ENCODE measurements at places on chromosomes 12 and 14. TPM values are rescaled to one million over a fixed set of nuclear protein-coding genes. Genes with fewer than 3 reads are reported as not detected.

GRCh38 chr12:29662734-29663323 is 120.9 kb downstream of the TMTC1 start:
- no peak for DNase-seq

The ZDHHC22 gene
- total RNA-seq: 0.09 TPM

DNA sequence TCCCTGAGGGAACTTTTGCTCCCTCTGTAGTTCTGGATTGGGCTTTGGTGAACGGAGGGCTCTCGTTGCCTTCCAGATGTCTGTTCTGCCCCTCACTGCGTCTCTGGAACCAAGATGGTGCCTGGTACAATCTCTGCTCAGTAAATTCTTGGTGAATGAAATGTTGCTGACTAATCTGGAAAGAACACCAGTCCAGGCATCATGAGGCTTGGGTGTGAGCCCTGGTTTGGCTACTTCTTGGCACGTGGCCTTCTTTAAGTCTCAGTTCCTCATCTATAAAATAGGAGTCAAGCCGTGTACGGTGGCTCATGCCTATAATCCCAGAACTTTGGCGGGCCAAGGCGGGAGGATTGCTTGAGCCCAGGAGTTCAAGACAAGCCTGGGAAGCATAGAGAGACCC is 4.3 kb downstream of the HHIPL1 start:
- no peak for DNase-seq

GRCh38 chr14:96901227-96901626 is 104.0 kb downstream of the VRK1 start:
- no peak for DNase-seq

DNA sequence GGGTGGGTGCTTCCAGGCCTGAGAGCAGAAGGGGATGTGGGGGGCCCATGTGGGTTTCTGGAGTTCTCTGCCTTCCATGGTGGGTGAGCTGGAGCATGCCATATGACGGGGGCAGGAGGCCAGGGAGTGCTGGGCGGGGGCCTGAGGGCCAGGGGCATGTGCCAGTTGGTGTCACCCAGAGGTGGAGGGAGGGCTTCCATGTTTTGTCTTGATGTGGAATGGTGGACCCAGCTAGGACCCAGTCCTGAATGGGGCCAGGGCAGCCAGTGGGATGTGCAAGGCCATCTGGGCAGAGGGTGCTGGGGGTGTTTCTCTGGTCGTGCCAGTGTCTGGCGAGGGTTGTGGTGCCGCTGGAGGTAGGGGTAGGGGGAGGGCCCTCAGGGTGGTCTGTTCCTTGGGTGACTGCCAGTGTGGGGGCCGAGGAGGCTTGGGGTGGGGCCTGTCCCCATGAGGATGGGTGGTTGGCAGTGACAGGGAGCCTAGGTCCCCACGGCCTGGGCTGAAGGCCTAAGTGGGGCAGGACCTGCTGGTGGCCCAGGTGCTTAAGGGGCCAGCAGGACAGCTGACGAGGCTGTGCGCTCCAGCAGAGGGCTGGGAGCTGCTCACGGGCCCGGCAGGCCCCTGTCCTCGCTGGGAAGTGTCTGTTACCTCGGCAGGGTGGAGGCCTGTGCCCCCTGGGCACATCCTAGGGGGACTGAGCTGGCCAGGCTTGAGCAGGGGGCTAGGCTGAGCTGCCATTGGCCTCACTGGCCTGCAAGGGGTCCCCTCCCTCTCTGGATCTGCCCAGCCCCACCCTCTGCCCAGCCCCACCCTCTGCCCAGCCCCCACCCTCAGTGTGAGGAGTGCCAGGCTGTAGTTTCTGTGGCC is 26.8 kb downstream of the CEP170B start:
- DNase-seq: no peak

DNA sequence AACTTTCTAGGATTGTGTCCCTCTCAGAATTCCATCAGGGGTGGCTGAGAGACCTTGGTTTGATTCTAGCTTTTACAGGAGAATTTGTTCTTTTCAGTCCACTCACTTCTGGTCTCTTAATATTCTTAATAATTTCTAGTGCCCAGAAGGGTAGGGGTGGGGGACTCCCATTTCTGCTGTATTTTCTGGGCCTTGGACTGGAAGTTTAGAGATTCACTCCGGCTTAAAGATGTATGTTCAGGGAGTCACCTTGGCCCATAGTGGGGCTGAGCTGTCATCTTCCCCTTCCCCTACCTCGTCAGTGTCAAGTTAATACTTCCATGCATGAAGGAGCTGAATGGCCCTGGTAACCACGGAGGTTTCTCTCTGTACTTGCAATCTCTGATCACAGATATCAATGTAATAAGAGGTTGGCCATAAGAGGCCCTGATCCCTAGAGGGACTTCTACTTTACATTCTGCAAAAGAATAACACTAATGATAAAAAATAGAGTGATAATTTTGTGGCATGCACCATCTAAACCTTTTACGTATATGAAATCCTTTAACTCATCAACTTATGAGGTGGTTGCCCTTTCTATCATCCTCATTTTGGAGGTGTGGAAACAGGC is 6.7 kb downstream of the KRT81 start:
- no peak for DNase-seq

DNA sequence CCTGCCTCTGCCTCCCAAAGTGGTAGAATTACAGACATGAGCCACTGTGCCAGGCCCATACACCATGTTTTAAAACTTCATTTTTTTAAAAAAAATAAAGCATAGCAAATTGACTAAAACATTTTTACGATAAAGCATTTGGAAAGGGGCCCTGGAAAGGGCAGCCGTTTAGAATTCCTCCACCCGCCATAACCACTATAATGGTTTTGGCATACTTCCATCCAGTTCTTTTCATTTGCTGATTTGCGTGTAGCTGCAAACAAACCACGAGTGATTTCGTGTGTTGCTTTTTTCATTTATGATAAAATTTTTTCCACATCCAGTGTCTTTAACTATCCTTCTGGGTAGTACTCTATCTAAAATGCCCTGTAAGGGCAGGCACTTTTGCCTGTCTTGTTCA is 91.8 kb upstream of the RIN3 start:
- DNase-seq: no peak

- no peak for DNase-seq
Measured at GRCh38 chr12:12376646-12377448, 20.0 kb downstream of the BORCS5 start.

DNA sequence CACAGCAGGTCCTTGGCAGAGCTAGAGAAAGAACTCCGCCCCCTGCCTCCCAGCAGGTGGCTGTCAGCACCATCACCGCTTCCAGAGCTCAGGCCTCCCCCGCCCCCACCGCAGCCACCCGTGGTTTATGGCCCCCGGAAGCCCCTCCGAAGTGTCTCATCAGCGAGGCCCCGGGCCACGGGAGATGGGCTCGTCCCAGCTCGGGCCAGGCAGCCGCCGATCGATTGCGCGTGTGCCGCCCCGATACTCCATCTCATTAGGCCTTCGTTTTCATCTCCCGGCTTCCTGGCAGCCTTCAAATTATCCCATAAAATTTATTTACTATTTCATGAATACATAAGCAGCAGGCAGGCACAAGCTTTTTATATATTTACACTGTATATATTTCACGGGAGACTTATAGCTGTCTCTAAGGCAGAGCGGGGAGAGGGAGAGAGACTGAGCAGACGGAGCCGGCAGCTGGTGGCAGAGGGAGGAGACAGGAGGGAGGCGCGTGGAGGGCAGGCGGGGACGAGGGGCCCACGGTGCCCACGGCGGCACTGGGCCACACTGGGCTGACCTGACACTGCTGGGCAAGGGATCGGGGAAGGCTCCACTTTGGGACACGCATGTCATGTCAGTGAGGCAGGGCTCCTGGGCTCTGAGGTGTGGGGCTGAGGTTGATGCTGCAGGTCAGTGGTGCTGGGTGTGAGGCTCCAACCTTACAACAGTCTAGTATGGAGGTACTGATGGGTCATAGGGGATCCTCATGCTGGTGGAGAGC is 241.2 kb downstream of the RBM19 start:
- DNase-seq: no peak

- no peak for DNase-seq
Measured at GRCh38 chr12:112537710-112538396, 119.1 kb downstream of the PTPN11 start.

The DAAM1 gene
- total RNA-seq: 37.9 TPM

GRCh38 chr12:116136340-116136739 is 141.2 kb downstream of the MED13L start:
- no peak for DNase-seq

The ESR2 gene
- 0.26 TPM for total RNA-seq

DNA sequence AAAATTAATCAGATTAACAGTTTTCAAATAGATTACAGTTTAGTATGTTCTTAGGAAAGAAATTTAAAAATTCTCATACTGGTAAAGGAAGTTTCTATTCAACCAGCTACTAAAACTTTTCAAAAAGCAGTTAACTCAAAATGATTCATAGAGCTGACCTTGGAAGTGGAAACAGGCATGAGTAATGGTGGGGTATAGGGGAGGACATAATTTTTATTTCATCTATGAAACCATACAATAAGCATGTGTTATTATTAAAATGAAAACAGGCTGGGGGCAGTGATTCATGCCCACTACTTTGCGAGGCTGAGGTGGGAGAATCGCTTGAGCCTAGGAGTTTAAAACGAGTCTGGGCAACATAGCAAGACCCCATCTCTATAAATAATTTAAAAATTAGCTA is 73.0 kb downstream of the DNAI7 start:
- DNase-seq: no peak

The CLEC4D gene
- total RNA-seq: not detected

The SLC25A47 gene
- 0.20 TPM for total RNA-seq

The STON2 gene
- 41.3 TPM for total RNA-seq

- DNase-seq: no peak
Measured at GRCh38 chr12:95227818-95228356, 10.3 kb downstream of the VEZT start.

DNA sequence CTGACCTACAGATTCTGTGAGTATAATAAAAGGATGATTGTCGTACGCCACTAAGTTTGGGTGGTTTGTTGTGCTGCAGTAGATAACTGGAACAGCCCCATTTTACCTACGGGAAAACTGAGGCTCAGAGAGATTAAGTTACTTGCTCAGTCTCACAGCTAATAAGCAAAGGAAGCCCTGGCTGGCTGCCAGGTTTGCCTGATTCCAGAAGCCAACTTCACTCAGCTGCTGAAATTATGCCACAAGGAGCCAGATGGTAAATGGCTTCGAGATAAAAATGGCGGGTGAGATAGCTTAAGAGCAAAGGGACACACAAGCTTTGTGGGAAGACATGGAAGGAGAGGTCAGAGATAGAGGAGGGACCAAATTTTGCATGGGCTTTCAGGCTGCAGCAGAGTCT is 191.5 kb upstream of the NOS1 start:
- DNase-seq: no peak

- no peak for DNase-seq
Measured at GRCh38 chr14:89013698-89014568, 189.5 kb downstream of the TTC8 start.

The GARIN6 gene
- total RNA-seq: not detected

DNA sequence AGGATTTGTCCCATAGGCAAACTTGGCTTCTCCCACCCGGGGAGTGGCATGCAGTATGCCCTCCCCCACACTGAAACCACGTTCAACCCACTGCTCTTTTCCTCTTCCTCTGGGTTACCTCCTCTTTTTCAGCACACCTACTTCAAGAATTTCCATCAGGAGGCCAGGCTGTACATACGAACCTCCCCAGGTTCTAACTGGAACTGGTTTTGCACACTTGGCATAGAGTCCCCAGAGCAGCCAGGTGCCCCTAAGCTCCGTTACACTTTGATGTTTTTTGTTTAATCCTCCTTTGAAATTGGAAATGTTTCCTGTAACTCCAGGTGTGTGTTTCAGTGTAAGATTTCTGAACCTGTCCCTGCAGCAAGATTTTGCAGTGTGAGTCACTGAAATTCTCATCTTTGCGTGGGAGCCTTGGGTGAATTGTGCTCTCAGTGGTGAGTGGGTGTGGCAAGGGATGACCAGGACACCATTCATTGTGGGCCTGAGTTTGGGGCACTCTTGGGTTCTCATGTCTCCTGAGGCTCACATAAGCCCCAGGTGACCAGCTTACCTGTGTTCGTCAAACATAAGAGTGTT is 18.2 kb downstream of the CD9 start:
- DNase-seq: no peak

GRCh38 chr12:68745376-68745903 is 536 bp upstream of the SLC35E3 start:
- no peak for DNase-seq

The CCDC175 gene
- total RNA-seq: 0.58 TPM

GRCh38 chr14:54129850-54130640 is 173.4 kb upstream of the BMP4 start:
- DNase-seq: no peak

The NOVA1 gene
- total RNA-seq: 18.7 TPM

GRCh38 chr14:105377555-105378182 is 20.7 kb upstream of the TEX22 start:
- no peak for DNase-seq

DNA sequence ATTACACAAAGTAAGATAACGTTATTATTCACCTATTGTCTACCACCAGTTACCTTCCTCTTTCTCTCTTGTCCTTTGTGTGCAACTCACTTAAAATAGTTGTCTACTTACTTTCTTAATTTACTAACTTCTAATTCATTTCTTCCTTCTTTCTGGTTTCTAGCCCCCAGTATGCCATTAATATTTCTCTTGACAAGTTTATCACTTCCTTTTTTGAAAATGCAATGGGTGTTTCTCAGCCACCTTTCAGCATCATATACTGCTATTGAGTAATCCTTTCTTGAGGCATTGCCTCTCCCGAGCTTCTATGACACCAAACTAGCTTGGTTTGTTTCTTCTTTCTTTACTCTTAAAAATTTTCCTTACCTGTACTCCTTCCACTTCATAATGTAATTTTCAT is 633.6 kb downstream of the TMTC2 start:
- DNase-seq: no peak

GRCh38 chr12:126727218-126728075 is 1539.5 kb upstream of the TMEM132C start:
- no peak for DNase-seq

- DNase-seq: no peak
Measured at GRCh38 chr12:43287706-43288383, 264.2 kb downstream of the ADAMTS20 start.

The TSHR gene
- not detected for total RNA-seq

DNA sequence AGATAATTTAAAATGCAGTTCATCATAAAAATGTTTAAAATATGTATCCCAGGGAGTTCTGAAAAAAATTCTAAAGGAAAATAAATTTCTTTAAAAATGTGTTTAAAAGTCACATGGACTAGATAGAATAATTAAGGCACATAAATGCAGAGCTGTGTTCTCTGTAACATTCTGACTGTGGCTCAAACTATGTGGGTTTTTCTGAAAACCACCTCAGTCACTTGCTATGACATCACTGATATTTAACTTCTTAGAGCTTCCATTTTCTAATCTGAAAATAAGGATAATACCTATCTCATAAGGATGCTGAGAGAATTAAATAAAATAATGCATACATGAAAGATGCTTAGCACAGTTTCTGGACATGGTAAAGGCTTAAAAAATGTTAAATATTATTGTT is 107.3 kb downstream of the SLC41A2 start:
- no peak for DNase-seq
